Ascending aorta (tissue), 2 donors: ENCODE measurements at places on chromosomes 5 and 9.

DNA sequence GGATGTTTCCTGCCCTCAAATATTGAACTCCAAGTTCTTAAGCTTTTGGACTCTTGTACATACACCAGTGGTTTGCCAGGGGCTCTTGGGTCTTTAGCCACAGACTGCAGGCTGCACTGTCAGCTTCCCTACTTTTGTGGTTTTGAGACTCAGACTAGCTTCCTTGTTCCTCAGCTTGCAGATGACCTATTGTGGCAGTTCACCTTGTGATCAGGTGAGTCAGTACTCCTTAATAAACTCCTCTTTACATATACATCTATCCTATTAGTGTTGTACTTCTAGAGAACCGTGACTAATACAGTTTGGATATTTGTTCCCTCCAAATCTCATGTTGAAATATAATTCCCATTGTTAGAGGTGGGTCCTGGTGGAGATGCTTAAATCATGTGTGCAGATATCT lies 681.9 kb upstream of the ARRDC3 start:
- DNase-seq: no peak

DNA sequence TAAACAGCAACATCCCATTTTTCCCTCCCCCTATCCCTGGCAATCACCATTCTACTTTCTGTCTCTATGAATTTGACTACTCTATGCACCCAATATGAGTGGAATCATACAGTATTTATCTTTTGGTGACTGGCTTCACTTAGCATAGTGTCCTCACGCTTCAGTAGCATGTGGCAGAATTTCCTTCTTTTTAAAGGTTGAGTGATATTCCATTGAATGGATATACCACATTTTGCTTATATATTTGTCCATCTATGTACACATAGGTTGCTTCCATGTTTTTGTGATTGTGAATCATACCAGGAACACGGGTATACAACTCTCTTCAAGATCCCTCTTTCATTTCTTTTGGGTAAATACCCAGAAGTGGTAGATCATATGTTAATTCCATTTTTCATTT lies 69.9 kb downstream of the CERT1 start:
- DNase-seq: no peak

DNA sequence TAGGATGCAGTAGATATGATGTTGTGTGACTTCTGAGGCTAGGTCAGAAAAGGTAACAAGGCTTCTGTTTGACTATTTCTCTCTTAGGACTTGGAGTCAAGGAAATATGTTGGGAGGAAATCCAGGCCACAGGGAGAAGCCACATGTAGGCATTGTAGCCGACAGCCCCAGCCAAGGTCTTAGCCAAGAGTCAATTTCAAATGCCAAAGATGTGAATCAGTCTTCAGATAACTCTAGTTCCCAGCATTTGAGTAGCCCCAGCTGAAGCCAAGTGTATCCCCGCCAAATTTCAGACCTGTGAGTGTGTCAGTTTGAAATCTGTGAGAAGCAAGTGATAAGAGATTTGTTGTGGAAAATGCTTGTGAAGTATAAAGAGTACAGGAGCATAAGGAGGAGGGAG lies 38.1 kb upstream of the ISL1 start:
- no peak for DNase-seq

GRCh38 chr5:74109344-74109743 lies 483.3 kb downstream of the ARHGEF28 start:
- no peak for DNase-seq

GRCh38 chr5:171272996-171273970 lies 35.8 kb upstream of the TLX3 start:
- DNase-seq: no peak

- DNase-seq: no peak
Observed at GRCh38 chr5:67873935-67874334, 341.6 kb upstream of the PIK3R1 start.

- DNase-seq: no peak
Observed at GRCh38 chr5:178667101-178667500, 40.3 kb upstream of the CLK4 start.

DNA sequence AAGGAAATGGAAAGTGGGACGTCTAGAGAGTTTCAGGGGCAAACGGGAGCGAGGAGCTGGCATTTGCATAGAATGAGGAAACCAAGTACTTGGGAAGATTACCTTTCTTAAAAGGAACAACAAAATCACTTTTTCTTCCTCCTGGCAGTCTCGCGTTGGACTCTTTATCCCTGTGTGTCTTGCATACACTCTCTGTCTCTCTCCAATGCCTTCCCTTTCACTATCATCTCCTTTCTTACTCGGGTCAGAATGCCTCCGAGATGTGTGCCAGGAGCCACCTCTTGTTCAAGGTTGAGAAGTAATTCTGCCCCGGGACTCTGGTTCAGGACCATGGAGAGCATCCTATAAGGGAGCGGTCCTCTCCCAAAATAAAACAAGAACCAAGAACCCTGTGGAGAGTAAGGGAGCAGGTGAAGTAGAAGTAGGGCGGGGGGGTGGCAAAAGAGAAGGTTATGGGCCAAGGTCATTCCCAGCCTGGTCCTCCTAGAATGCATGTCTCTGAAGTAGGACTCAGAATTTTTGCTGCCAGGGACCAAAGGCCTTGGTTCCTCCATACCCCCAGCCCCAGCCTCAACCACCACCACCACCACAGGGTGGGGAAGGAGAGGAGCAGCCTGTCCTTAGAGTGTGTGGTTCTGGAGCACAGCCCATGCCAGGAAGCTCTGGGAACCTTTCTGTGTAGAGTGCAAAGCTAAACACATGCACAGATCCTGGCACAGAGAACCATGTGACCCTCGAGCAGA lies 72.1 kb upstream of the ARAP3 start:
- no peak for DNase-seq

- no peak for DNase-seq
Observed at GRCh38 chr9:124040935-124041816, 29.6 kb downstream of the LHX2 start.

- no peak for DNase-seq
Observed at GRCh38 chr9:121371495-121372061, 1.5 kb upstream of the STOM start.

- no peak for DNase-seq
Observed at GRCh38 chr5:21397693-21398092, 1409.7 kb upstream of the CDH18 start.

- no peak for DNase-seq
Observed at GRCh38 chr5:136998854-136999357, 500.2 kb downstream of the SPOCK1 start.

- DNase-seq: no peak
Observed at GRCh38 chr5:1930501-1930879, 47.8 kb upstream of the IRX4 start.

DNA sequence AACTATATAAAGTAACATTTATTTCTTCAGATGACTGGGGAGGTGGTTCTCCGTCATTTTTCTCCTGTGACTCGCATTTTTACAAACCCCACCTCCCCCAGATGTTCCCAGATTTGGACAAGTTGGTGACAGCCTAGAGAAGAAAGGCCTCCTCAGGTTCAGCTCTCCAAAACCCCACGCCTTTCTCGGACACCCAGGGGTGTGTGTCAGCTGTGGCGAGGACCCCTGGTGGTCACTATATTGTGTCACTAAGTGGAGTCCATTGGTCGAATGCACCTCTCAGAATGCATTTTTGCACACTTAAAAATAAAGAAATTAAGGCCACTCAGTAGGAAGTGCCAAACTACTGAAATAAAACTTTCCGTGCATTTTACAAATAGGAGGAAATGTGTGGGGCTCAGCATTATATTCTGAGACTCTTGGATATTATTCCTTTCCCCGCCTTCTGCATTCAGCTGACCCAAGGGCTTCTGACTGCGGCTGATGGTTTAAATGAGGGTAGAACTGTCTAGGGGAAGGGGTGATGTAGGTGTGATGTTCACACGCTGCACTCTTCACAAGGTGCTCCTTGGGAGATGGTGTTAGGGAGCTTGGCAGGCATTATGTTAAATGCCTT lies 47.6 kb downstream of the ACO1 start:
- no peak for DNase-seq

DNA sequence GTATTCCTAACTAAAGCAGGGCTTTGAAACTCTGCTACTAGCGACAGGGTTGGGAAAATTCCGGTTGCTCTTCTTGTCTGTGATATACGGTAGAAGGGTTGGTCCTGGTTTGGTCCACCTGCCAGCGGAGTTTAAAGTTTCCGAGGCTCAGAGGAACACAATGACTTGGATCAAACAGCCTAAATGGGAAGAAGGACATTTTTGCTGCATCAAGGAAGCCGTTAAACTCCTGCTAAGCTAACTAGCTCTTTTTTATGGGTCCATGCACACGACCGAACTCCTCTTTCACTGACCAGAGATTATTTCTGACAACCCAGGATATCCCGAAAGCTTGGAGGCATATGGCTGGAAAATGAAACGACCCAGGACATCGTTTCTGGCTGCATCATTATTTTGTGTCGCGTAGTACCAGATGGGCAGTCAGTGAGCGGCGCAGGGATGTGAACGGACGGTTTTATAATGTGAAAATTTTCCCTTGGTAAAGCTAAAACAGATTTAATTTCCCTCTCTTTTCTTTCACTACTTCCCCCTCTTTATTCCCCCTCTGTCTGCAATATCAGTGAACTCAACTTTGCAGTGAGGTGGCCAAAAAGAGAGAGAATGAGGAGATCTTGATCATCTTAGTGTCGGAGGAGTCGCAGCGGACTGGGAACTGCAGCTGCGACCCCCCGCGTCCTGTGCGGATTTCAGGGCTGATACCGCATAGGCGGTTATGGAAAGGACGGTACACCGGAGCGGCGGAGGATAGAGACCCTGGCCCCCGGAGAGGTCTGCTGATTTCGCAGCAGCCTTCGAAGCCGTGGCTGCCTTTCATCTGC lies at the start of gene LURAP1L:
LURAP1L (plus strand) TSS at position 160 of the 818 bp plus-strand sequence. CDS start 696 bp downstream, outside the sequence.
- no peak for DNase-seq

GRCh38 chr5:93101661-93102060 lies 479.4 kb downstream of the NR2F1-AS1 start:
- DNase-seq: no peak

DNA sequence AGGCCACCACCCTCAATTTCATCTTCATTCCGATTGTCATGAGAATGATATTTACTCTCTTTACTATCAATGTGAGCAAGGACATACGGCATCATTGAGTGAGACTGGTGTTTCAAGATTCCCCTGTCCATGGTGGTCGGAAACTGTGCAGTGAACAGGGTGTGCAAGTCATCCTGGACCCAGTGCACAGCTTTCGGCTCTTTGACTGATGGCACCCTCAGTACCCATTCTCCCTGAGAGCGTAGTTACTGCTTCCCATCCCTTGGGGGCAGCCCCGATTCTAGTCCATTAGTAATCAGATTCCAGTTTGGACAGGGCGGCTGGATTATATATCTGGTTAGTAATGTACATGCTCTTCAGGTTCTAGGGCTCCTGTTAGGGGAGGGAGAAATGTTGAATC lies 61.7 kb upstream of the SUB1 start:
- DNase-seq: no peak

GRCh38 chr5:145110834-145111233 lies 724.3 kb downstream of the PRELID2 start:
- DNase-seq: no peak

- no peak for DNase-seq
Observed at GRCh38 chr5:90866915-90867731, 308.5 kb downstream of the ADGRV1 start.

DNA sequence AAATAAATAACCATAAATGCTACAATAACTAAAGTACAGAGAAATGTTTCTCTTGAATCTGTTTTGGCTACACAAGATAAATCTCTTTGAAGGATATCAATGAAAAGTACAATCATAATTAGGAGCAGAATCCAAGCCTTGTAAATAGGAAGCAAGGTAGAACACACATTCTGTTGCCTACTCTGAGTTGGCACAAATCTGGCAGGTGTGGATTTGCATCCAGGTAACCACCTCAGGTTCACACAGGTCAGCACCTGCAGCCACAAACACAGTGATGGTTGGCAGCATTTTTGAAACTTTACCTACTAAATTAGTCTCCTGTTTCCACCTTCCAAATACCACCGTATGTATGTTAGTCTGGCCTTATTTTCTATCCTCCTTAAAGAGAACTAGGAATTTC lies 105.3 kb upstream of the PIK3R1 start:
- DNase-seq: no peak

DNA sequence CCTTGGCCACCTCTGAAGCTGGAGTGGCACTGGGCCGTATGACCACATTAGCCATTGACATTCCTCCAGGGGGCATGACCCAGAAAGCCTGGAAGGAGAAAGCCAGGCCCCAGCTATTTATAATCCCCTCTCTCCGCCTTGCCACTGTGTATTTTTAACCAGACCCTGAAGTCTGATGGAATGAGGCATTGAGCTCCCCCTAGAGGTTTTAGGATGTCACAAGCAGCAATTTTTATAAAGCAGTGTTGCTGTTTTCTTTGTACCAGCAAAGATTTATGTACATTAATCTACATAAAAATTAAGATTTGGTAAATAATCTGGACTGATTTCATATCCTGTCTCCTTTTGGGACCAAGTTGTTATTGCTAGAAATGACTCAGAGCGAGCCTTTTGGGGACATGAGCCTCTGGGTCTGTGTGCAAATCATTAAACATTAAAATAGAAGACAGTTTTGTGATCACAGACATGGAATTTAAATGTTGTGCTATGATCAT lies 127.1 kb downstream of the TRIO start:
- DNase-seq: no peak

- no peak for DNase-seq
Observed at GRCh38 chr9:272251-273213, 57.9 kb downstream of the DOCK8 start.

GRCh38 chr9:71524996-71525580 lies 243.2 kb downstream of the CEMIP2 start:
- DNase-seq: no peak

GRCh38 chr9:134607971-134608370 lies 33.6 kb upstream of the COL5A1 start:
- DNase-seq: no peak

GRCh38 chr9:123373946-123374345 lies 17.9 kb downstream of the CRB2 start:
- DNase-seq: no peak

DNA sequence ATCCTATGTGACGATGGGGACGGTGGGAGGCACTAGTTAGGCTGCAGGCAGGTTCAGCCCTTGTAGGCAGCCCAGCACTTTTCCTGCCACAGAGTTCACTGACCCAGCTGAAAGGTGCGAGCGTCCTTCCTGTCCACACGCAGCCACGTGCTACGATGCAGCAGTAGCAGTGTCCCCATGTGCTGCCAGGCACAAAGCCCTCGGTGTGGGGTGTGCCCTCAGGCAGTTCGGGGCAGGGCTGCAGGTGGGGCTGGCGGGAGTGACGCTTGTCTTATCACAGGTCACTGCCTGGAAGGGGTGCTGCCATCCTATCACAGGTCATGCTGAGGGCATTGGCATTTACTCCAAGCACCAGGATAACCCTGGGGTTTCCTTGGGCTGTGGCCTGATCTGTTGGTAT lies 46.8 kb upstream of the CLPTM1L start:
- no peak for DNase-seq

GRCh38 chr5:68962757-68963484 lies 130.9 kb upstream of the SLC30A5 start:
- DNase-seq: no peak

- DNase-seq: no peak
Observed at GRCh38 chr5:66436721-66437120, 159.5 kb upstream of the MAST4 start.

GRCh38 chr5:143153332-143154119 lies 250.0 kb downstream of the NR3C1 start:
- peak; percentile 91 for DNase-seq

- no peak for DNase-seq
Observed at GRCh38 chr5:58640011-58640410, 57.1 kb downstream of the RAB3C start.
